ENCODE measurements at places on chromosomes 6 and 20.

DNA sequence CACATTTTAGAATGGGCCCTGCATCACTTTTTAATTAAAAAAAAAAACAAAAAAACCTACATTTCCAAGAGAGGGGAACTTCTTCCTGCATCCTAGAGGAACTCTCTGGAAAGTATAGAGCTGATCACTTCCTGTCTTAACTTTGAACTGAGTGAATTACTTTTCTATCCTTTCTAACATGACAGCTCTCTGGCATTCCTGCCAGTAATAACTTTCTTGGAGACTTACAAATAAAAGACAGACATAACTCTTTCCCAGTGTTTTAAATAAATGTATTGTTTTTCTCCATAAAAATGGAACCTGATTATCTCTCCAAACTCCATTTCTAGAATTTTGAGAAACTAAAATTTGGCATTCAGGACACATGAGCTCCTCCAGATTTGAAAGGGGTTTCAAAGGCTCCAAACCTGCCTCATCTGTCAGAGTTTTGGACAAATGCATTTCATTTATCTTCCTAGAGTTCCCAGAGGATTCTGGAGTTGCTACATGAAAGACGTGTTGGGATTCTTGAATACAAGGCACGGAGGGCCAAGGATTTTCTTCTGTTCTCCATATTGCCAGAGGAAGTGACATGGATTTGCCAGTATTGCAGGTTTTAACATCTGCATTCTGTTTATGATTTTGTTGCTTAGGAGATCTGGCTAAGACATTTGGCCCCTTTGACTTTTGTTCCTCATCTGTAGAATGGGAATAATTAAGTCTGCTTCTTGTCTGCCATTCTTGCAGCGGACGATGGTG lies 2.0 kb upstream of the SMOC2 start:
- no peak for DNase-seq

GRCh38 chr20:44009679-44009992 lies 95.0 kb downstream of the TOX2 start:
- DNase-seq, result no peak

- no peak for DNase-seq
Observed at GRCh38 chr20:17202673-17203072, 24.2 kb upstream of the PCSK2 start.

- DNase-seq, result no peak
Observed at GRCh38 chr6:10417681-10418104, 2.8 kb upstream of the TFAP2A start.

DNA sequence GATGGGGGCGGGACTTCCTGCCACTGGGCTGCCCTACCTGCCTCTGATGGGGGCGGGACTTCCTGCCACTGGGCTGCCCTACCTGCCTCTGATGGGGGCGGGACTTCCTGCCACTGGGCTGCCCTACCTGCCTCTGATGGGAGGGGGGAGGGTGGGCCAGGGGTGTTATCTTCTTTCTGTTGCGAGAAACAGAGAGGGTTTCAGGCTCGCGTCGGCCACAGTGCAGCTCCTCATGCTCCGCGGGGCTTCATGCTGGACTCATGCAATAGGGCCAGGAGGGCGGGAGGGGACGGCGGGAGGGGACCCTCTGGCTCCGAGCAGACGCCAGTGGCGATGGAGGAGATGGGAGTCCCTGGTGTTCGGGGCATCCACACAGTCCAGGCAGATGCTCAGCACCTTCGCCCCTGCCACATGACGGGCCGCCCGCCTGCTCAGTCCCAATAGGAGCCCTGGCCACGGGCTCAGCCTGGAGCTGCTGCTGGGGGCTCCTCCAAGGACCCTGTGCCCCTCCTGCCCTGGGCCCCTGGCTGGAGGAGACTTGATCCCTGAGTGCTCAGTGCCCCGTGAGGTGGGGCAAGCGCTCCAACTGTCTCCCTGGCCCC lies 48.8 kb upstream of the CHRNA4 start:
- no peak for DNase-seq

DNA sequence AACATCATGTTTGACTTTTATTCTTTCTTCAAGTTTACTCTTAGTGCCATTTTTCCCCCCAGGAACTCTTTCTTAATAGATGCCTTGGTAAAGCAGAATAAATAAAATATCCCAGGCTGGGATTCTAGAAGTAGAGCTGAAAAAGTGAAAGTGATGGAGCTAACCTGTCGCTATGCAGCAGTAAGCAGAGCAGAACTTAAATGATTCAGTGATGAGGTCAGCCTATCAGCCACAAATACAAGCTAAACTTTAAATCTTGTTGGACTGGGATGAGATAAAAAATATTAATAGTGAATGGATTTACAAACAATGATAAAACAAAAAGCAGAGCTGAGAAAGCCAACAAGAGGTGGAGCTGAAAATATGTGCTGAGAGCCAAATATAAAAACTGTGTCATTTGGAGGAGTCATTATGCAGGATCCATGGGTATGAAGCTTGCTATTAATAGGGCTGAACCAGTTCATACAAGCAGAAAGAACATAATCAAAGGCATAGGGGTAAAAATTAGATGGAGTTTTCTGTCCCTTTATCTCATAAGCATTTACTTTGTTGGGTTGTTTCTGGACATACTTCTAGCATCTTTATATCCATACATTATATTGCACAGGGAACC lies 877.8 kb downstream of the EPHA7 start:
- no peak for DNase-seq

GRCh38 chr6:41729624-41730023 lies 5.8 kb downstream of the TFEB start:
- peak; percentile 18 for DNase-seq
